ENCODE measurements at places on chromosomes 13 and 19.

DNA sequence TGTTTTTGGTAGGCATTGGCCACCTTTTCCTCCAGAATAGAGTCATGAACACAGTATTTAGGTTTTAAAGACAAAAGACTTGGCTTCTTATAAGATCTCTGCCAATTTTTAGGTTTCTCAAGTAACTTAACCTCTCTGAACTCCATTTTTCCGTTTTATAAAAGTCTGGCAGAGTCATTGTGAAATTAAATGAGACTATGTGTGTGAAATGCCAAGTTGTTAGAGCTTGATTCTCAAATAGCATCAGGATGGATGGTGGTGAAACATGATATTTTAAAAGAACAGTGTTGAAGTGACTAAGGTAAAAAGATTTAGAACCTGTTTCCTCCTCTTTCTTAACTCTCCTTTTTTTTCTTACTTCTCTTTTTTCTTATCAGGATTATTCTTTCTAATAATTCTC is 617.7 kb upstream of the SLITRK1 start:
- DNase-seq, result no peak

DNA sequence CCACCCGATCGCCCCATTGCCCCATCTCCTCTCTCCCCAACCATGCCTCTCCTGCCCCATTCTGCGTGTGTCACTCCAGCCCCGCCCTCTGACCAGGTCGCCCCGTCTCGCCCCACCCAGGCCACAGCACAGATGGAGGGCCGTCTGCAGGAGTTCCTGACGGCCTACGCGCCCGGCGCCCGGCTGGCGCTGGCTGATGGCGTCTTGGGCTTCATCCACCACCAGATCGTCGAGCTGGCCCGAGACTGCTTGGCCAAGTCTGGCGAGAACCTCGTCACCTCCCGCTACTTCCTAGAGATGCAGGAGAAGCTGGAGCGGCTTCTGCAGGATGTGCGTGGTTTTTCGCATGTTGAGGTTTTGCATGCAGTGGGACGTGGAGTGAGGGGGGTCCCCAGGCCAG is 26.2 kb downstream of the MAST3 start:
- no peak for DNase-seq

DNA sequence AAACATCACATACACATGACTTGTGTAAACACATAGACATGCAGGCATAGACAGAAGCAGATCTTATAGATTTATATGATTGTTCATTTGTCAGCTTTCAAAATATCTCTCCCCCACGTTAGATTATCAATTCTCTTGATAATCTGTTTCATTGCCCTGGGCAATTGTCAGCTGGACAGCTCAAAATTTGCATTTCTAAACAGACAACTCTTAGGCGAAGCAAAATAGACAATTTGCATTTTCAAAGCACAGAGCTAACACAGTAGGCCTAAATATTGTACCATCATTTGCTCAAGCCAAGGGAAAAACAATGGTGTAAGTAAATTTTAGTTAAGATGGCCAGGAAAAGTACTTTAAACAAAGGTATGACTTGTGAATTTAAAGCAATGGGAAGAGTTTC is 24.0 kb upstream of the KBTBD6 start:
- DNase-seq, result no peak

DNA sequence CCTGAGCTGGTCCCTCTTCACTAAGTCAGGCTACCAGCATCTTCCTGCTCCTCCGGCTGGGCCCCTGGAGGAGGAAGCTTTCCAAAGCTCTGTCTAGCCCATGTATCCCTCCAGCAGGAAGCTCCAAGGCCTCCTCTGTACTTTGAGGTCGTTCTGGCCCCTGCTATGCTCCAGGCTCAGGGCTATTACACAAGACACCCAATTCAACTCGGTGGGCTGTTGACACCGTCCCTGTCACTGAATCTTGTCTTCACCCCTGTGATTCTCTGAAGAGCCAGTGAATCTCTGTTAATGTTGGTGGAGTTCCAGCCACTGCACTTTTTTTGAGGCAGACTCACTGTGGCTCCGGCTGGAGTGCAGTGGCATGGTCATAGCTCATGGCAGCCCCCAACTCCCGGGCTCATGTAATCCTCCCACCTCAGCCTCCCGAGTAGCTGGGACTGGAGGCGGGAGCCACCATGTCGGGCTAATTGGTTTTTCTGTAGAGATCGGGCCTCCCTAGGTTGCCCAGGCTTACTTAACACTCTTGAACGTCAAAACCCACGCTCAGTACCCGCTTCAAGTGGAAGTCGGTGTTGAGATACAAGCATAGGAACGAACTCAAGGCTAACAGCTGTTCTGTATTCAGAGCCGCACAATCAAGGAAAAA is 512 bp upstream of the REX1BD start:
- DNase-seq, result no peak

DNA sequence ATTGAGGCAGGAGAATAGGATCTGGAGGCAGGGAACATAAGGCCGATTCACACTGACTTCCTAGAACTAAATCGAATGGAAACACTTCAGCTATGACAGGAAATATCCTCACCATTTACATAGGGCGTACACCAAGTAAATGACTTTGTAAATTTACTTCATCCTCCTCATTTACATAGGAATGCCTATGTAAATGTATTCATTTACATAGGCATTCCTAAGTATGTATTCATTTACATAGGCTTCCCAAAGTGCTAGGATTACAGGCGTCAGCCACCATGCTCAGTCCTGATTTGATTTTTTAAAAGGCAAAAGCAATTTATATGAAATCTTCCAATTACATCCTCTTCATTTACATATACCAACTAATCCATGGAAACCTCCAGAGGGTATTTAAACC is 133.1 kb upstream of the RFC3 start:
- no peak for DNase-seq

DNA sequence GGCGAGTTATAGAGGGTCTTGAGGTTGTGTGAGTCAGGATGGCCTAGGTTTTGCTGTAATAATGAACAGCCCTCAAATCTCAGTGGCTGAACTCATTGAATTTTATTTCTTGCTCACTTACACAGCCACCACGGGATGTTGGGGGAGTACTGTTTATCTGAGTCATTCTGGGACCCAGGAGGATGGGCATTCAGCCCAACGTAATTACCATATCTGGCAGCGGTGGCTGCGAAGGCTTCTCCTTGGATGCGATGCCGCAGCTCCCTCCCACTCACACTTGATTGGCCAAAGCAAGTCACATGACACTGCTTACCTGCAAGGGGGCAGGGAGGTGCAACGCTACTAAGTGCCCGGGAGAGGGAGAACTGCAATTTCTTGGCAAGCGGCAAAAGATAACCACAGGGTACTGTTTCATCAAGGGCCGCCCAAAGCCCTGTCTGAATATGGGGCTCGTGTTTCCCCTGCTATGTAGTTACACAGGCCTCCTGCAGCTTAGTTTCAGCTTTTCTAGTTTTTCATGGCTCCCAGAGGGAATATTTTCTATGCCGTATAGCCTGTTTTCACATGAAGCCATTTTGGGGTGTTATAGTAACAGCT is 19.9 kb downstream of the ZSWIM9 start:
- DNase-seq, result peak; percentile 49

DNA sequence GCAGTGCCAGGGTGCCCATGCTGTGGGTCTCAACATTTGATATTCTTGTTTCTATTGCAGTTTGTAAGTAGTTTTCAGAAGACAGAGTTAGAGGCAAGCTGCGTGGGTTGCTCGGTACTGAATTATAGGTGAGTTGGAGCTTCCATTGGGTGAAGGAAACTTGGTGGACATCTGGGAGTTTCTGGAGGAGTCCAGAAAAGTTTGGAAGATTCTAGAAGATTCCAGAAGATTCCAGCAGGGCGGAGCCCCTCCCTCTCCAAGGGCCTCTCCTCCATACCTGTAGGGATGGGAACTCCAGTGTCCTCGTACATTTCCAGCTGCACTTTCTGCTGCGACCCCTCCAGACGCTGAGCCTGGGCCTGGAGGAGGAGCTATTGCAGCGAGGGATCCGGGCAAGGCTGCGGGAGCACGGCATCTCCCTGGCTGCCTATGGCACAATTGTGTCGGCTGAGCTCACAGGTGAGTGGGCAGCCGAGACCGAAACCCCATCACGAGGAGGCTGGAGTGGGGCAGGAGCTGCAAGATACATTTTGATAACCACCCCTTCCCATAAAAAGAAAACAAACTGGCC is 28.6 kb downstream of the TIMM13 start:
- DNase-seq, result no peak

DNA sequence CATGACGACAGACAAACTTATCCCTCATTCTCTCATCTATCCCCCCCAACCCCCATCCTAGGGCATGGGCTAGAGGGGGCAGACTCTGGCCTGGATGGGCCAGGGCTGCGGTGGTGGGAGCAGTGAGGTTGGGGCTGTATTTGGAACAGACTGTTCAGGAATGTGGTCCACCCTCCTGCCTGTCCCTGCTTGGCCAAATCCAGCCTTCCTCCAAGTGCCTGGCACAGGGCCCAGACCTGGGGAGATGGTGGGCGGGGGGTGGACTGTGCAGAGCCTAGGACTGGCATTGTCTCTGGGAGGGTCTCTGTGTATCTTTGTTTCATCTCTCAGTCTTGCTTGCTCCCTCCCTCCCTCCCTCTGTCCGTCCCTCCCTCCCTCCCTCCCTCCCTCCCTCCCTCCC is 14.2 kb downstream of the EGLN2 start:
- DNase-seq, result no peak

GRCh38 chr13:41178040-41178439 is 16.3 kb downstream of the KBTBD7 start:
- no peak for DNase-seq

DNA sequence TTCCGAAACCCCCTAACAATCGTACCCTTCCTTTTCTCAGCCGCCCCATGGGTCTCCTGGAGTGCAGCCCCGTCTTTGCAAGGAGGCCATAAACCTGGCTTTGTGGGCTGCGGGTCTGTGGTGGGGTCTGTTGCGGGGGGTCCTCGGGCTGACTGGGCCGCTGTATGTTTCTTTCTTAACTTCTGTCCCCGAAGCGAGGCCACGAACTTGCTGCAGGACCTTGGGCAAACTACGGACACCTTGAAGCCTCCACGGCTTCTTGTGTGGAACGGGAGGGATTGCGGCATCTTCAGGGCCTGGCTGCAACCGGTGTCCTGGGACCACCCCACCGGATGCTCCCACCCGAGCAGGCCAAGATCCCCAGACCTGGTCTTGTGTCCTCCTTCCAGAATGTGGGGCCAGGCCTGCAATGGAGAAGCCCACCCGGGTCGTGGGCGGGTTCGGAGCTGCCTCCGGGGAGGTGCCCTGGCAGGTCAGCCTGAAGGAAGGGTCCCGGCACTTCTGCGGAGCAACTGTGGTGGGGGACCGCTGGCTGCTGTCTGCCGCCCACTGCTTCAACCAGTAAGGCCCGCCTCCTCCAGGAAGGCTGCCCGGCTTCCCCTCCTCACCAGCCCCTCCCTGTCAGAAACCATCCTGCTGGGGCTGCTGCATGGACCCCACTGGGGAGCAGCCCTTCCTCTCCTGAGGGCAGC is 12.0 kb downstream of the TIMM13 start:
- no peak for DNase-seq
